ENCODE measurements at places on chromosomes 1 and 21.

GRCh38 chr1:185526344-185527307, 207.6 kb upstream of the HMCN1 start:
- peak; percentile 36 for DNase-seq

DNA sequence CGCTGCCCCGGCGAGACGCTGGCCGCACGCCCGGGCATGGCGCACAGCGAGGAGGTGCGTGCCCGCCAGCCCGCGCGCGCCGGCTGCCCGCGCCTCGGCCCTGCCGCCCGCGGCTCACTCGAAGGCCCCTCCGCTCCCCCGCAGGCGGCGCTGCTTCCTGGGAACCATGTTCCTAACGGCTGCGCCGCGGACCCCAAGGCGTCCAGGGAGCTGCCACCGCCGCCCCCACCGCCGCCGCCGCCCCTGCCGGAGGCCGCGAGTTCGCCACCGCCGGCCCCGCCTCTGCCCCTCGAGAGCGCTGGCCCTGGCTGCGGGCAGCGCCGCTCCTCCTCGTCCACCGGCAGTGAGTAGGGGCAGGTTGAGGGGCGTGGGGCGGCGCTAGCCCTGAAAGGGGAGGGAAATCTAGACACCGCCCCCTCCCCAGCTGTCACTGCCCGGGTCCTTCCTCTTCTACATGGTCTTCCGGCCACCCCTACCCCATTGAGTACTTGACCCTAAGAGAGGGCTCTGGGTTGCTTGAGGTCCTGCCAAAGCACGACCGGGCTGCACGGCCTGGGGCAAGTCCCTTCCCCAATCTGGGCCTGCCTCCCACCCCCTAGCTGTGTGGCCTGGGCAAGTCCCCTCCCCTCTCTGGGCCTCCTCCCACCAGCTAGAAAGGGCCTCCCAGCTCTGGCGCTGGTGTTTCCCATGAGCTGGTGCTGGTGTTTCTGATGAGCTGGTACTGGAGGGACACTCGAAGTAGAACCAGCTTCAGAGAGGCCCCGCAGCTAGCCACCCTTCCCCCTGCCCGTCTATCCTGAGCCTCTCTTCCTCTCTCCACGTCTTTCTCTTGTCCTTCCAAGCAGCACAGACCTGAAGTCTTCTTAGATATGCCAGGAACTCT, 17.0 kb downstream of the TNFRSF25 start:
- no peak for DNase-seq

- no peak for DNase-seq
These were observed 31.5 kb downstream of the LDLRAD1 start for GRCh38 chr1:53986458-53986857.

DNA sequence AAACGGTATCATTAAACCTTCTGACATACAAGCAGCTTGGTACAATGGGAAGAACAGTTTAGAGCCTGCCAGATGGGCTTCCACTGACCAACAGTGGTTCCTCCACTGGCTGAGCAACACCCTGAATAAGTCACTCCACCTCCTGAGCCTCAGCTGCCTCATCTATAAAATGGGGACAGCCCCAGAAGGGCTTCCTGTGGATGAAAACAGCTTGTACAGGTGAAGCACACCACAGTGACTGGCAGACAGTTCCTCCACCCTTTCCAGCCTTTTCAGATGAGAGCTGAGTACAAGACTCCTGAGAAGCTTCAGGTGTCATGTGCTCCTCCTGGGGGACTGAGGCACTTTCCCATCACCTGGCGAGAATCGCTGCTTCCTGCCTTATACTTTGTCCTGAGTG, 2.1 kb downstream of the CAPZB start:
- DNase-seq = no peak

- no peak for DNase-seq
These were observed 28.6 kb downstream of the LRIG2 start for GRCh38 chr1:113101588-113101987.

DNA sequence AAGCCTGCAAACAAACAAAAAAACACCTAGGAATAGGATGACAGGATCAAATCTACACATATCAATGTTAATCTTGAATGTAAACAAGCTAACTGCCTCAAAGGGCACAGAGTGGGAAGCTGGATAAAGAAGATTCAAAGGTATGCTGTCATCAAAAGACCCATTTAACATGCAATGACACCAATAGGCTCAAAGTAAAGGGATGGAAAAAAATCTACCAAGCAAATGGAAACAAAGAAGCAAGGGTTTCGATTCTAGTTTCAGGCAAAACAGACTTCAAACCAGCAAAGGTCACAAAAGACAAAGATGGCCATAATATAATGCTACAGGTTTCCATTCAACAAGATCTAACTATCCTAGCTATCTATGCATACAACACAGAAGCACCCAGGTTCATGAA, 16.2 kb upstream of the OR2T10 start:
- no peak for DNase-seq

GRCh38 chr21:29175408-29176134, 45.1 kb downstream of the MAP3K7CL start:
- no peak for DNase-seq

- DNase-seq = peak; percentile 72
These were observed 9.7 kb upstream of the UMODL1 start for GRCh38 chr21:42061195-42061985.

GRCh38 chr1:210250998-210251679, 18.5 kb downstream of the SERTAD4 start:
- DNase-seq = peak; percentile 17

DNA sequence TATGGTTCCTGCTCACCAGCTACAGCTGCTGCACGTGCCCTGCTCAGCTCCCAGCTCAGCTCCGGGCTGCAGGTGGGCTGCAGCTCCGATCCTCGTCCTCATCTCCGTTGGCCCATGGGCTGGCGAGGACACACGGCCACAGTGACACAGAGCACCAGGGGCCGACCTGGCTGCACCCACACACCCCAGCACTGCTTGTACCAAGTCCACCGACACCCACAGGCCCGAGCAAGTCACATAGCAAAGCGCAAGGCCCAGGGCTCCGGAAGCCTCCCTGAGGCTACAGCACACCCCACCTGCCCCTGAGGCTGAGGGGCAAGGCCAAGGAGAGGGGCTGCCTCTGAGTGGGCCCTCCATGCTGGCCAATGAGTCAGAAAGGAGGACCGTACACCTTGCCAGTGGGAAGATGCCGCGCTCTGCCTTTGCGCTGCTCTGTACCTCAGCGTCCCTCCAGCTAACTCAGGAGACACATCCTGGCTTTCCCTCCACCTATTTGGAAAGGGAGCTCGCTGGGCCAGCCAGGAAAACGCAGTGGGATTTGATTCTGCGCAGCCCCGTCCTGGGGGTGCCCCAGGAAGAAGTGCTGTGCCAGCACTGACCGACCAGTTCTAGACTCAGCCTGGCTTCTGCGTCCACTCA, 124.8 kb downstream of the SIK1 start:
- DNase-seq = no peak

DNA sequence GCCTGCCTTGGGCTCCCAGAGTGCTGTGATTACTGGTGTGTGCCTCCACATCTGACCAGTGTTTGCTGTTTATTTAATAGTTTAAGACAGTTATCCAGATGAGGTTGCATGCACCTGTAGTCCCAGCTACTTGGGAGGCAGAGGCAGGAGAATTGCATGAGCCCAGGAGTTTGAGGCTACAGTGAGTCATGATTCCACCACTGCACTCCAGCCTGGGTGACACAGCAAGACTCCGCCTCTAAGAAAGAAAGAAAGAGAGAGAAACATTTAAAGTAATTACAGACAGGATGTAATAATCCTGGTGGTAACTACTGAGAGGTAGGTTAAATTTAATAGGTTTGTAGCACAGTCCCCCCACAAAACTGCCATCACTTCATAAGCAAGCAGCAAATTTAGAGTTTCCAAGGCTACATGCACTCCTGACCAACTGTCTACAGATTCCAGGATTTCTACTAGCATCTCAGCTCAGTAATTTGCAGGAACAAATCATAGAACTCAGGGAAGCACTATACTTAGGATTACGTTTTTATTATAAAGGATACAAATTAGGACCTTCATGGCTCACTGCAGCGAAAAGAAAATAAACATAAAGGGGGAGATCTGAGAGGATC, 89.6 kb downstream of the PKN2 start:
- no peak for DNase-seq

GRCh38 chr21:39645331-39645730, 32.6 kb downstream of the B3GALT5 start:
- DNase-seq = no peak

DNA sequence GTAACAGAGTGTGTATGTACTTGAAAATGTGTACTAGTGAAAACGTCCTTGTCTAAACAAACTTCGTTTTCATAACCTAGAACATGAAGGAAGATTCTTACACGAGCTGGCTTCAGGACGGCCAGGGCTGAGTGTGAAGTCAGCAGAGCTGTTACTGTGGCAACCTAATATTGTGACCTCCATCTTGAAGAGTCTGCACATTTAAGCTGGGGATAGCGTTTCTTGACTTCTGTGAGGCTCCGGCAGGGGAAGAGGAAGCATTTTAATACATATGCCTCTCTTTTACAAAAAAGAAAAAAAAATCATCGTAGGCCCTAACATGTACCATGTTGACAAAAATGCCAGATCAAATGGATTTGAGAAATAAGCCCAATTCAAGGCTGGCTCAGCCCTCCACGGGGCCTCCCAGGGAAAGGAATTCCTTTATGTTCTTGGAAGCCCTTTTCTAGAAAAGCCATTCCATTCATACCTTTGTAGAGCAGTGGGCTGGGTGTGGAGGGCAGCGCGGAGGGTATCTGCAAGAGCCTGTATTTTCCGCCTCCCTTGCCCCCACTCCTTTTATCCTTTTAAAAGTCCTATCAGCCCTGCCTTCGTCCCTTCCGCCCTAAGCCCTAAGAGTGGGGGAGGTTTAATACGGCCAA, 51.1 kb downstream of the SIM2 start:
- no peak for DNase-seq

DNA sequence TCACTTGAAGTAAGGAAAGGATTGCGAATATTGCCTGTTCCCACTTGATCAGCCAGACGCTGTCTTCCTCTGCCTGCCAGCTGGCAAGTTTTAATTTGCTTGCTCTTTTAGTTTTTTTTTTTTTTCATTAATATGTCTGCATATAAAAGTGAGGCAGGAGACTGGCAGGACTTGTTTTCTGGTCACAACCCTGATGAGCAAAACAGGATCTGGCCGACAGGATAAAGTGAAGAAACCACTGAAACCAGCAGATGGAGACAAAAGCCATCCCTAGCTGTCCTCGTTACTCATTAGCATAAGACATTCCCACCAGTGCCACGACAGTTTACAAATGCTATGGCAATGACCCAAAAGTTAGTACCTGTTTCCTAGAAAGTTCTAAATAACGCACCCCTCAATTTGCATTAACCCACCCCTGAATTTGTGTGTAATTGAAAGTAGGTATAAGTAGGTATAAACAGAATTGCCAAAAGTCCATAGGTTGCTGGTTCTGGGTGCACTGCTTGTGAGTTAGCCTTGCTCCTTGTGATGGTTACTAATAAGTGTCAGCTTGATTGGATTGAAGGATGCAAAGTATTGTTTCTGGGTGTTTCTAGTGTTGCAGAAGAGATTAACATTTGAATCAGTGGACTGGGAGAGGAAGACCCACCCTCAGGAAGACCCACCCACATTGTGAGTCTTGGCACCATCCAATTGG, 60.8 kb downstream of the ZNF684 start:
- peak; percentile 78 for DNase-seq

- DNase-seq = no peak
These were observed 41.0 kb upstream of the ZNF326 start for GRCh38 chr1:89953929-89954328.

GRCh38 chr1:68111519-68112436, 61.4 kb upstream of the DIRAS3 start:
- peak; percentile 66 for DNase-seq

- DNase-seq = no peak
These were observed 67.5 kb downstream of the PSMG1 start for GRCh38 chr21:39115576-39116235.

GRCh38 chr1:112694363-112694929, 12.5 kb downstream of the RHOC start:
- DNase-seq = no peak

DNA sequence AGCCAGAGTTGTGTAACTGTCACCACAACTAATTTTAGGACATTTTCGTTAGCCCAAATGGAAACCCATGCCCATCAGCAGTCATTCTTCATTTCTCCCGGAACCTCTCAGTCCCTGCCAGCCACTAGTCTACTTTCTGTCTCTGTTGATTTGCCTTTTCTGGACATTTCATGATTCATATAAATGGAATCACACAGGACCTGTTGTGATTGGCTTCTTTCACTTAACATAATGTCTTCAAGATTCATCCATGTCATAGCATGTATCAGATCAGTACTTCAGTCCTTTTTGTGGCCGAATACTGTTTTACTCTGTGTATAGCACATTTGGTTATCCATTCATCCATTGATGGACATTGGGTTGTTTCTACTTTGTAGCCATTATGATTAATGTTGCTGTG, 7.1 kb downstream of the SLC66A1 start:
- no peak for DNase-seq

DNA sequence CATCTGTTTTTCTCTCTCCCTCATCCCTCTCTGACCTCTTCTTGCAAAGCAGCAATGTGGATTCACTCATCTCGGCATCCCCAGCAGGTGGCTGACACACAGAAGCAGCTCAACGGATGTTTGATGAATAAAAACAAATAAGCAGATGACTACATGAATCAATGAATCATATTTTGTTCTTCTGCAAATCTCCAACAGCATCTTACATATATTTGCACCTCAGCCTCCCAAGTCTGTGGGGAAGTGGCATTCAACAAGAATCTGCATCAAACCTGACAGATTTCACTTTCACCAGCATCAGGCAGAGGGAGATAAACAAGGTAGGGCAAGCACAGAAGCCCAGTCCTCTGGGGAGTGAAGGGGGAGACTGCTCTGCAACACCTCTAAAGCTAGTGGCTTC, 34.0 kb downstream of the CAPN8 start:
- no peak for DNase-seq

DNA sequence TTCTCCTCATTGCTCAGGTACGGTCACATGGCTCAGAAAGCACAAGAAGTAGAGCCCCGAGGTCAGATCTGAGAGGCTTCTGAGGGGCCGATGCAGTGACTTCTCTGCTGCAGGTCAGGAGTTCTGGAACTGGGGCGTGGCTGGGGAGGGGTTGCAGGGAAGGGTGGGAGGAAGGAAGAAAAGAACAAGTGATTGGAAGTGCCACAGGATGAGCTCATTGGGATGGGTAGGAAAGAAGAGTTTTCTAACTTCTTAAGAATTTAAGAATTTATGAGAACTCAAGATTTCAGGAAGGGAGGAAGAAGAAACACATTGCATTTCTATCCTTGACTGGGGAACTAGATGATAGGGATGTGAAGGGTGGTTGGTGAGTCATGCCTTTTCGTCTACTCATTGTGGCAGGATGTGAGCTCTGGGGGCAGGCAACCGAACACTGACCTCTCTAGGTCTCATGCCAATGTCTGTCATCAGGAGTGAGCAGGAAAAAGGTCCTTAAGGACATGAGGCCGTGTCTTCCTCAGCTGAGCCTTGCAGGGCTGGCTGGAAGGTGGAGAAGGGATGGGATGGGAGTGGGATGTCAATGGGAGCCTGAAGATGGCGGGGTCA, 497 bp downstream of the FCRLB start:
- peak; percentile 64 for DNase-seq

- no peak for DNase-seq
These were observed 339.3 kb upstream of the NR5A2 start for GRCh38 chr1:199688133-199688676.

- DNase-seq = no peak
These were observed 85.3 kb downstream of the SLC66A1 start for GRCh38 chr1:19397217-19397945.

- no peak for DNase-seq
These were observed 41.4 kb downstream of the RABGAP1L start for GRCh38 chr1:174200746-174201145.

All from Kasumi-1 (cell line).